Activated CD4-positive, CD25-positive, alpha-beta regulatory T cell treated with anti-CD3 and anti-CD28 coated beads, Interleukin-2, amount 50 U/mL, for 16 hours (primary cell): ENCODE measurements at places on chromosomes 3 and 15.

DNA sequence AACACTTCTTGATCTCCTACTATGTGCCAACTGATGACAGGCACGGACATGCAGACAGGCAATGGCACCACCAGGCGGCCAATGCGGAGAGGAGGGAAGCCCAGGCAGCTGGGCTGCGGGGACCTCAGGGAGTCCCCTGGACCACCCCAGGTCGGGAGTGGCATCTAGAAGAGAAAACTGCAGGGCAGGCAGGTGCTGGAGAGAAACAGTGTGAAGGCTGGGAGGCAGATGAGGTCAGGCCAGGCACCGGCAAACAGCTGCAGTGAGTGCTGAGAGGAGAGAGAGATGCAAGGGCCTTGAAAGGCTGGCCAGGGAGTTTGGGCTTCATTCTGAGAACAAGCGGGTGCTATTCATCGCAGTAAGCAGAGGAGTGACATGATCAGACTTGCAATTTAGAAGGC lies 29.1 kb downstream of the SLC6A1 start:
- DNase-seq: no peak

- DNase-seq: no peak
Observed at GRCh38 chr15:91967935-91968606, 114.6 kb downstream of the SLCO3A1 start.

- no peak for DNase-seq
Observed at GRCh38 chr15:25401501-25401900, 37.3 kb downstream of the UBE3A start.

DNA sequence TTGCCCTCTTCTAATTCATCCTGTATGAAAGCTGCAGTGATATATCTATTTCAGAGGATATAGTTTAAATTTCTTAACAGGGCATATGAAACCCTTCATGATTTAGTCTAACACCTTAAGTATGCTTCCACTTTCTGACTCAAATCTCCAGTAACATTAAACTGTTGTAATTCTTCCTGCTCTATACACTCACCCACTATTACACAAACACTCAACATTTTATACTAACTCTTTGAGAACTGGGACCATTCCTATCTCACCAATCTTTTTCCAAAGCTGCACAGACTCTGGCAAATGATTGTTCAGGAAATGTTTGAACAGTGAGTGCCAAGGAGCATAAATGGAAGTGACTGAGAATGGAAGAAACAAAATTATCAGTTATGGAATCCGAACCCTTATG lies 560.4 kb upstream of the DPPA4 start:
- no peak for DNase-seq

GRCh38 chr3:58693940-58694850 lies 27.6 kb upstream of the FAM3D start:
- no peak for DNase-seq

GRCh38 chr15:99987701-99988100 lies 254.5 kb upstream of the LYSMD4 start:
- DNase-seq: no peak

- DNase-seq: no peak
Observed at GRCh38 chr3:33855884-33856546, 57.6 kb downstream of the PDCD6IP start.

DNA sequence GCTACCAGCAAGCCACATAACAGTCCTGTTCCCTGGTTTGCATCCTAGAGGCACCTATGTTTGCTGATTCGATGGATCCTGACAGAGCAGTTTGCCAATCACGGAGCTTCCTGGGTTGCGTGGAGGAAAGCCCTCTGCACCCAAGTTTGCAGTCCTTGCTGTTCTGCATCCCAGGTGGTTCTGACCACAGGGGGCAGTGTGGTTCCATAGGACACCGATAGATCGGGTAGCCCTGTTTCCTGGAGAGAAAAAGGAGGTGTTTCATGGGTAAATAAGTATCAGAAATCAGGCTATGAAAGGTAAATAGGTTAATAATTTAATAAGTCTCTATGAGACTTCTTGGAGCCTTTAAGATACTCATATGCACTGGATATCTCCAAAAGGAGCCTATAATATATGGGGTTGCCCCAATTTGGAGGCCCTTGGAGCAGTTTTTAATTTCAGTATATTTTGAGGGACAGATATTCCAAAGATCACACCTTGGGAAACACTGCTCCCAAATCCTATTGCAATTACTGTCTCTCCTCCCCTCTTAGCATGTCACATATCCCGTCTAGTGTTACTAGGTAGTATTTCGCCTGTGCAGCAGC lies 194.6 kb upstream of the TPM1 start:
- no peak for DNase-seq

DNA sequence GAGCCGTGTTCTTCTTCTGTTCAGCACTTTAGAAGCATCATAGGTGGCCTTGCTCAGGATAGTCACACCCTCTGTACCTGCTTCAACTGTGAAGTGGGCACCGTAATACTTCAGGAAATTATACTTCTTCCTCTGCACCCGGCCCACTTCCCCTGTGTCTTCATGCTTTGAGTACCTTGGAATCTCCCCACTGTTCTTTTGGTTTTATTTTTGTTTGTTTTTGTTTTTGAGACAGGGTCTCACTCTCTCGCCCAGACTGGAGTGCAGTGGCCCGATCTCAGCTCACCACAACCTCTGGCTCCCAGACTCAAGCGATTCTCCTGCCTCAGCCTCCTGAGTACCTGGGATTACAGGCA lies 1.7 kb downstream of the P2RY14 start:
- no peak for DNase-seq

DNA sequence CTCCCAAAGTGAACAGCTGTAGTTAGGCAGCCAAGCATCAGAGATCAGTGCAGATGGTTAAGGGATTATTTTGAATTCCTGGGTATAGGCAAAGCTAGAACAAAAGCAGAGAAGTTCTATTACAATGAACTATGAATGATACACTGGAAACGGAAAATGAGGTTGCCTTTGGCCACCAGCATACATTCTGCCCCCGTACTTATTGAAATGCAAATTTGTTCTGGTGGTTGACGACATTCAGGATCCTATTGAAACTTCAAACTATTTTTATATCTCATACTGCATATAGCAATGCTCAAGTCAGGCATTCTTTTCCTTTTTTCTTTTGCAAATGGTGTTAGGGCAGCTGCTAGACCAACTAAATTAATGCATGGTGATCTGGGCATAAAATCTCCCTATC lies 61.7 kb downstream of the SLC12A1 start:
- no peak for DNase-seq

GRCh38 chr3:159839561-159840379 lies 148.9 kb upstream of the IL12A start:
- no peak for DNase-seq

DNA sequence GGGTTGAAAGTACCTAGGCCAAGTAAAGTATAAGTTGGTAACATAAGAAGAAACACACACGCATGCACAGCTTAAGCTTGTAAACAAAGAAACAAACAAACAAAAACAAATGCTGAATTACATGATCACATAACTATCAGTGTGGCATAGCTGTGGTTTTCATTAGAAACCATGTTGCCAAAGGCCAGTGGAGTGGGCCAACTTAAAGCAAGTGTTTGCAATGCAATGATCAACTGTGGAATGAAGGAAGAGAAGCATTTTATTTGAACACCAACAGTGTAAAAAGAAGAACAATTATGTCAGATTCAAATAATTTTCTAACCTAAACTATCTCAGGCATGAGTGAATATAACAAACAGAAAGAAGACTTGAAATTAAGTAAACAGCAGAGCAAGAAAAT lies 199.4 kb upstream of the STRIT1 start:
- DNase-seq: no peak

GRCh38 chr3:134291319-134292254 lies 40.9 kb upstream of the RYK start:
- no peak for DNase-seq

DNA sequence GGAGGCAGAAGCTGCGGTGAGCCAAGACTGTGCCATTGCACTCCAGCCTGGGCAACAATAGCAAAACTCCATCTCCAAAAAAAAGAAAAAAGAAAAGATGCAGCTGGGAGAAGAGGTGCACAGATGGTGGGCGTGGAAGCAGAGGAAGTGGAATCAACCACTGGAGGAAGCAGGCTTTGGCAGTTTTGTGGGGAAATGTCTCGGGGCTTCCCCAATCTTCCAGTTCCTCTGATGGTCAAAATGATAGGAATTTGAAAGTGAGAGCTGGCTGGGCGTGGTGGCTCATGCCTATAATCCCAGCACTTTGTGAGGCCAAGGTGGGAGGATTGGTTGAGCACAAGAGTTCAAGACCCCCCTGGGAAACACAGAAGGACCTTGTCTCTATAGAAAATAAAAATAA lies 48.1 kb upstream of the SMAD3 start:
- DNase-seq: no peak

DNA sequence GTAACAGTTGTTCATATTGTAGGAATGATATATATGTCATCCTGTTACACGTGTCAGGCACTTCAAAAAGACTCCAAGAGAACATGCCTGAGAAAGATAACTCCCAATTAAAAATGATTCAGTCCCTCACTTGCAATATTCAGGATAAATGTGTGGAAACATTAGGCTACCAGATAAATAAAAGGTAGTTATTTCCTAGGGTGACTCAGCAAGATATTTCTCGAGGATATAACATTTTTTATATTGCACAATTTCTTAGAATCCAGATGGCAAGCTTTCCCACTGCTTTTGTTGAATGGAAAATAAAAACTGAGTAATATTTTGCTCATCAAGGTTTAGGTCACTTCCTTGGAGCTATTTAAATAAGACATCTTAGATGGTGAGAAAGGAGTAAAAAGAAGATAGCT lies 181.4 kb downstream of the GAP43 start:
- no peak for DNase-seq
